ENCODE measurements at places on chromosomes 2 and 18. TPM values are rescaled to one million over a fixed set of nuclear protein-coding genes. Genes with fewer than 3 reads are reported as not detected.
A peak's percentile ranks its signal among the peaks of the same experiment; 100 is the strongest.

DNA sequence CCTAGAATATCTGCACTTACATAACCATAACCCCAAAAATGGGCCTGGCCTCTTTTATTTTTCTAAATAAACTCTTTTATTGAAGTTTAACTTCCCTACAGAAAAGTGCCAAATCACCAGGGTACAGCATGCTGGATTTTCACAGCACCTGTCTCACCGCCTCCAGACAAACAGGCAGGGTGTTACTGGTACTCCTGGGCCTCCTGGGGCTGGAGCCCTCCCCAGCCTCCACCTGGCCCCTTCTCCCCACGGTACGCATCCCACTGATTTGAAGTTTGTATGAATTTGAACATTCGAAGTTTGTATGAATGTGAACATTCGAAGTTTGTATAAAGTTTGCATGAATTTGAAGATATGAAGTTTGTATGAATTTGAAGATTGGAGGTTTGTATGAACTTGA lies 232.1 kb downstream of the NDUFA10 start:
- no peak for DNase-seq

- no peak for DNase-seq
Measured at GRCh38 chr2:72917877-72918553, 696 bp downstream of the EMX1 start.

DNA sequence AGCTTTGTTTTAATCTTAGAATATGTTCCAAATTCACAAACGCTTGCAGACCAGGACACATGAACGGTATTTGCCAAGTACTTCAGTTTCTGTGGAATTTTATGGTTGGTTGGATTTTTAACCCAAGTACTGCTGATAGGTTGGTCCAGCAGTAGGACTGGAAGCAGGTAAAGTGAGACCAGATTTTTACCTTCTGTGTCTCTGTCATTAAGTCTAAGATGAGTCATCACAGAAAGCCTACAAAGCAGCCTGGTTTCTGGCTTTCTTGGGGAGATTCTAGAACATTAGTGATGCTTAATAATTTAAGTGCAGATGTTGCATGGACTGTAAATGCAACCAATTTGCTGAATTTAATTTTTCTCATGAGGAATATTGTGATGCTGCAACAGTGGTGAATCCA lies 100.5 kb downstream of the SCG2 start:
- no peak for DNase-seq

- DNase-seq: no peak
Measured at GRCh38 chr18:45730832-45731575, 7.0 kb downstream of the SLC14A1 start.

DNA sequence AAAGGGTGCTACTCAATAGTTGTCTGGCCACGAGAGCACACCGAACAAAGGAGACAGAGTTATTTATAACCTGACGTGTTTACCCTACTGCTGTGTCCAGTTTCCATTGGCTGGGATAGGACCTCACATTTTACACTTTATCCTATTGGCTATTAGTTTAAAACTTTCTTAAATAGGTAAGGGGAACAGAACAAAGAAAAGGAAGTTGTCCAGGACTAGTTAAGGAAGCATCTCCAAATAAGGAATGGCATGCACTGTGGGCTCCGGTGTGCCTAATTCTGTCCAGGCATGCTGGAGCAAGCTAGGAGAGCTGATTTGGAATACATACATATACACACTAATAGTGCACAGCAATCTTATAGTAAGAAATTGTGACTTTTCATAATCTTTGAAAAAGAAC lies 72.2 kb downstream of the CAB39 start:
- DNase-seq: no peak

DNA sequence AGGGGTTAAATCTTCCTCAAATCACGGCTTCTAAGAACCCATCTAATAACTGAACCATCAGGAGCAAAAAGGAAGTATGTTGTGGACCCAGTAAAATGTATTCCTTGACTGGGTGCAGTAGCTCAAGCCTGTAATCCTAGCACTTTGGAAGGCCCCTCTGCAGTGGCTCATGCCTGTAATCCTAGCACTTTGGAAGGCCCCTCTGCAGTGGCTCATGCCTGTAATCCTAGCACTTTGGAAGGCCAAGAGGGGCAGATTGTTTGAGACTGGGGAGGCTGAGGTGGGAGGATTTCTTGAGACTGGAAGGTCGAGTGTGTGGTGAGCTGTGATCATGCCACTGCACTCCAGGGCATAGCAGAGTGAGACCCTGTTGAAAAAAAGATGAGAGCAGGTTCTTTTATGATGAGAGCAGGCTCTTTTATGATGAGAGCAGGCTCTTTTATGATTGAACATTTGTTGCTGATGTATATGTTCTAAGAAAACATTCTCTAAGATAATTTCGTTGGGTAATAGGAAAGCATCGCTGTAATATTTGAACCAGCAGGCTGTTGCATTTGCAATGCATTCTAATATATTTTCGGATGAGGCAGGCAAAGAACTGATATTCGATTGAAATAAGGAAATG lies 3.5 kb upstream of the PARD6G start:
- DNase-seq: no peak

- peak; percentile 89 for DNase-seq
Measured at GRCh38 chr2:127293748-127294562, at the start of gene ERCC3. TSS of gene ERCC3 (minus strand) at chr2:127294144. CDS start at chr2:127294081, 63 bp downstream.

GRCh38 chr2:235048549-235048948 lies 96.7 kb downstream of the SH3BP4 start:
- no peak for DNase-seq

DNA sequence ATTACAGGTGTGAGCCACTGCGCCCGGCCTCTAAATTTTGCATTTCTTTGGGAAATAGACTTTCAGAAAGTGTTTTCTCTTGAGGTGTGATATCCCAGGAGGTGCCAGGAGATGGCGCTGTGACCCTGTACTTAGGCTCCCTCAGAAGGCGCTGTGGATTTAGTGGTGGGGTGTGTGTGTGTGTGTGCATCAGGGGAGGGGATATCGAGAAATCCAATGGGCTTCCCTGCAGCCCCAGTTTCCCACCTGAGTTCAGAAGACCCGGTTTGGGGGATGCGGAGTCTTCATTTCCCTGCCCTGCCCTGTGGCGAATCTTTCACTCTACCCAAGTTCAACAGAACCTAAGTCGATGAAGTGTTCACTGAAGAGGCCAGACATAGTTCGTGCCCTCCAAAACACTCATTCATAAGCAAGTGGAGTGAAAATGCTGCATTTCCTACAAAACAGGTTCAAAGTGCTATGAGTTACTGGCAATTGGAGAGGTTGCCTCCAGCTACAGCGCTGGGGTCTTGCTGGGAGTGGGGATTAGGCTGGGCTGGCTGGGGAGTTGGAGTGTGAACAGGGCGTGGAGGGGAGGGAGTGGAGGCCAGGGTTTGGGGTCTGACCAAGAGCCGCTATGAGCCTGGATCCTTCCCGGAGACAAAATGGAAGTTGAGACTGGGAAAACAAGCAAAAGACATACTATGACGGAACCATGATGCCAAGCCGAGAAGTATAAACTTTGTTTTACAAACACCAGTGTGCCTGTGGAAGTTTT lies 6.5 kb upstream of the WNT6 start:
- DNase-seq: peak; percentile 58

- DNase-seq: no peak
Measured at GRCh38 chr2:20179755-20180594, 45.0 kb downstream of the SDC1 start.

GRCh38 chr18:58541146-58541788 lies 87.6 kb downstream of the ALPK2 start:
- DNase-seq: no peak

DNA sequence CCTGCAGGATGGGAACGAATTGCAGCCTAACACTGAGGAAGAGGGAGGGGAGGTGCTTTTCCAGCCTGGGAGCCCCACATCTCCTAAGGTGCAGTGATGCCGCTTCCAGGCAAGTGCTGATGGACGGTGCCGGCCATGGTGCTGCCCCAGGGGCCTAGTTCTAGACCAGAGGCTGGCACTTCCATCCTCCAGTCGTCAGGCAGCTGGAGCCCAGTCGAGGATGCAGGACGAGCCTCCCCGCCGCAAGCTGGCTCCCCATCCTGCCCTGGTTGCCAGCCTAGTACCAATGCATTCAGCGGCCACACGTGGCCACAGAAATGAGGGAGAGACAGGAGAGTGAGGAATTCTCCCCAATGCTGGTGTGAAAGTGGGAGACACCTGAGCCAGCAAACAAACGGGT lies 413.5 kb downstream of the ZNF516 start:
- DNase-seq: no peak

DNA sequence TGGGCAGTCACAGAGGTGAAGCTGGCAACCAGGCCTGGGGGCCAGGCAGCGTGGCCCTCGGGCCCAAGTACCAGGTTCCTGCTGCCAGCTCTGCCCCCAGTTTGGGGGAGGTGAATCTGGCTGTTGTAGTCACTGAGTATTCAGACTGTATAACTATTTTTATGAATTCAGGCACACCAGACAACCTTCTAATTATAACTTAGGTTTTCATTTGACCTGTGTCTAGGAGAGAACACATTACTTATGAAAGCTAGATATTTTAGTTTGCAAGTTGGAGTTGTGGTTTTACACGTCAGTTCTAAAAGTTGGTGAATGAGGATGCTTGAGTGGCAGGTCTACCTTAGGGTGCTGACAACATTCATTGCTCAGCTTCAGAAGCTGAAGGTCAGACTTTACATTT lies 71.7 kb downstream of the LIMS1 start:
- no peak for DNase-seq

The STPG4 gene
- total RNA-seq: 8.4 TPM

The STK17B gene
- 33.5 TPM for total RNA-seq

The PLCL1 gene
- 13.5 TPM for total RNA-seq

The CD28 gene
- total RNA-seq: 13.0 TPM

The PCARE gene
- 1.4 TPM for total RNA-seq

The GALNT13 gene
- total RNA-seq: 9.4 TPM

The REG1B gene
- total RNA-seq: 1.4 TPM

Measured in umbilical cord (tissue), 2 donors.